ENCODE measurements at places on chromosomes 11 and 22.

DNA sequence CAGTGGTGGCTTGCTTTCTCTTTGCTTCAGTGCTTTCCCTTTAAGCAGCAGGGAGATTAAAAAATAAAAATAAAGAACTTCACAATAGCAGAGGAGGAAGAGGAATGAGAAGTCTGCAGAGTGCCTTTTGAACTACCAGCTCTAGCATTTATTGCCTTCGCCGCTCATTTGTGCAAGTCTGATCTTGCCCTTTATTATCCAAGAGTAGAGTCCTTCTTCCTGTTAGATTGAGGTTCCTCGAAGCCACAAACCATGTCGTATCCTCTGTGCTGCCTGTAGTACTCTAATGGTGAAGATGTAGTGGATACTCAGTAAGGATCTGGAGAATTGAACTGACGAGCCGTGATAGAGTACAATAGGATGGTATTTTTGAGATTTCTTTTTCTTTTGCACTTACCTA is 101.2 kb upstream of the RAG2 start:
- DNase-seq = no peak

DNA sequence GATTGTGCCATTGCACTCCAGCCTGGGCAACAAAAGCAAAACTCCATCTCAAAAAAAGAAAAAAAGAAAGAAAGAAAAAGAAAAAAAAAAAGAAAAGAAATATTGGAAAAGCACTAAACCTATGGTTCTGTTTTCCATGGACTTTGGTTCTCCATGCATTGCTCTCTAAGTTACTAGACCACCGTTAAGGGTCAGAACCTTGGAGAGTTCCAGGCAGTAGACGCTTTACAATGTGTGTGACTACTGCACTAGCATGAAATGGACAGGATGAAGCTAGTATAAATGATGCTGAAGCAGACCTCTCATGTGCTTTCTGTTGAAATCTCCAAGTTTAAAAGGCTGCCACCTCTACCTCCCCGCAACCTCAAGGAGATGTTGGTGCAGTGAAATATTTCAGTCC is 63.5 kb downstream of the SIK2 start:
- no peak for DNase-seq

GRCh38 chr22:34064696-34065095 is 144.4 kb upstream of the LARGE1 start:
- no peak for DNase-seq

DNA sequence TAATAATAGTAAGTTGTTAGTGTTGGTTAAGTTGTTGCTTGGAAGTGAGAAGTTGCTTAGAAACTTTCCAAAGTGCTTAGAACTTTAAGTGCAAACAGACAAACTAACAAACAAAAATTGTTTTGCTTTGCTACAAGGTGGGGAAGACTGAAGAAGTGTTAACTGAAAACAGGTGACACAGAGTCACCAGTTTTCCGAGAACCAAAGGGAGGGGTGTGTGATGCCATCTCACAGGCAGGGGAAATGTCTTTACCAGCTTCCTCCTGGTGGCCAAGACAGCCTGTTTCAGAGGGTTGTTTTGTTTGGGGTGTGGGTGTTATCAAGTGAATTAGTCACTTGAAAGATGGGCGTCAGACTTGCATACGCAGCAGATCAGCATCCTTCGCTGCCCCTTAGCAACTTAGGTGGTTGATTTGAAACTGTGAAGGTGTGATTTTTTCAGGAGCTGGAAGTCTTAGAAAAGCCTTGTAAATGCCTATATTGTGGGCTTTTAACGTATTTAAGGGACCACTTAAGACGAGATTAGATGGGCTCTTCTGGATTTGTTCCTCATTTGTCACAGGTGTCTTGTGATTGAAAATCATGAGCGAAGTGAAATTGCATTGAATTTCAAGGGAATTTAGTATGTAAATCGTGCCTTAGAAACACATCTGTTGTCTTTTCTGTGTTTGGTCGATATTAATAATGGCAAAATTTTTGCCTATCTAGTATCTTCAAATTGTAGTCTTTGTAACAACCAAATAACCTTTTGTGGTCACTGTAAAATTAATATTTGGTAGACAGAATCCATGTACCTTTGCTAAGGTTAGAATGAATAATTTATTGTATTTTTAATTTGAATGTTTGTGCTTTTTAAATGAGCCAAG is 2.7 kb downstream of the NEAT1 start:
- DNase-seq = no peak

GRCh38 chr22:50044485-50045118 is 13.5 kb downstream of the TTLL8 start:
- DNase-seq = no peak

DNA sequence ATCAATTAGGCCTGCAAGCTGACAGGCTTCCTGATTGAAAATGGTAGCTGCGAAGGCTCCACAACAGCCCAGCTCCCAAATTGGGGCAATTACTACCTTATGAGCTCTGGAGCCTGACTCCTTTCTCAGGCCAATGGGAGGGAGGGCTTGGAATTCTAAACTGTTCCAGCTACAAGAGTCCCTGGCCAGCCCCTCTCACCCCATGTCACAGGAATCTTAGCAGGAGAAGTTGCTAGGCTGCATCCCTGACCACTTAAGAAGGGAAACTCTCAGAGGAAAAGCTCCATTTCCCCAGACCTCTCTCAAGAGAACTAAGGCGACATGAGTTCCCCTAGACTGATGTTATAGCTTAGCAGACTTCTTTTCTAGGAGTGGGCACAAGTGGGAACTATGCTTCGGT is 4.9 kb downstream of the LRP4 start:
- DNase-seq = no peak

- no peak for DNase-seq
Measured at GRCh38 chr11:39365809-39366436, 2093.5 kb downstream of the LRRC4C start.

DNA sequence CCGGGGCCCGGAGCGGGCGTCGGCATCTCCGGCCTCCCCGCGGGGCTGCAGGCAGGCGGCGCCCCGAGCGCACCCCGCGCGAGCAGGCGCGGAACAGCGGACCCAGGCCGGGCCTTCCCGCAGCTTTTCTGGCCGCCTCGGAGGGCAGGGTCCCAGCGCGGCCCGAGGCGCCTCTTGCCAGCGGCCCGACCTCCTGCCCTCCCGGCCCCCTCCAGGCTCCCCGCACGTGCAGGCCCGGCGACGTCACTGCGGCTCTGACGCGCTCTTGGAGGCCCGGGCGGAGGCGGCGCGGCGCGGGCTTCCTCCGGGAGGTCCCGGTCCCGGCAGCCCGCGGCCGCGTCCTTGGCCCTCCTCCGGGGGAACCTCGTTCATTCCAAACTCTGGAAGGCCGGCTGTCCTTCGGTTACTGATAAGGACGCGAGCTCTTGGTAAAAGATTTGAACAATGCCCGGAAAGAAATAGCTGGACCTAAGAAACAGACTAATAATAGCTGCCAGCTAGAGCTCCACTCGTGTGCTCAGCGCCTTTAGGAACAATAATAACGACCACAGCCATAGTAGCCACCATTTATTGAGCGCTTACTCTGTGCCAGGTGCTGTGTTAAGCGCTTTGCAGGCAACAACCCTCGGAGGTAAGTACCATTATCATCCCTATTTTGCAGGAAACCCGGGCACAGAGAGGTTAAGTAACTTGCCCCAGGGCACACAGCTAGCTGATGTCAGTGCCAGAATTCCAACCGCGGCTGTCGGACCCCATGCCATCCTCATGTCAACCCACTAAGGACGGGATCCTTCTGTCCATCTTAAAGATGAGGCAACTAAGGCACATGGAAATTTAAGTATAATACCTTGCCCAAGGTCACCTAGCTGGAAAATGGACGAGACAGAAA is 39.1 kb upstream of the CREB3L1 start:
- DNase-seq = peak; percentile 25

DNA sequence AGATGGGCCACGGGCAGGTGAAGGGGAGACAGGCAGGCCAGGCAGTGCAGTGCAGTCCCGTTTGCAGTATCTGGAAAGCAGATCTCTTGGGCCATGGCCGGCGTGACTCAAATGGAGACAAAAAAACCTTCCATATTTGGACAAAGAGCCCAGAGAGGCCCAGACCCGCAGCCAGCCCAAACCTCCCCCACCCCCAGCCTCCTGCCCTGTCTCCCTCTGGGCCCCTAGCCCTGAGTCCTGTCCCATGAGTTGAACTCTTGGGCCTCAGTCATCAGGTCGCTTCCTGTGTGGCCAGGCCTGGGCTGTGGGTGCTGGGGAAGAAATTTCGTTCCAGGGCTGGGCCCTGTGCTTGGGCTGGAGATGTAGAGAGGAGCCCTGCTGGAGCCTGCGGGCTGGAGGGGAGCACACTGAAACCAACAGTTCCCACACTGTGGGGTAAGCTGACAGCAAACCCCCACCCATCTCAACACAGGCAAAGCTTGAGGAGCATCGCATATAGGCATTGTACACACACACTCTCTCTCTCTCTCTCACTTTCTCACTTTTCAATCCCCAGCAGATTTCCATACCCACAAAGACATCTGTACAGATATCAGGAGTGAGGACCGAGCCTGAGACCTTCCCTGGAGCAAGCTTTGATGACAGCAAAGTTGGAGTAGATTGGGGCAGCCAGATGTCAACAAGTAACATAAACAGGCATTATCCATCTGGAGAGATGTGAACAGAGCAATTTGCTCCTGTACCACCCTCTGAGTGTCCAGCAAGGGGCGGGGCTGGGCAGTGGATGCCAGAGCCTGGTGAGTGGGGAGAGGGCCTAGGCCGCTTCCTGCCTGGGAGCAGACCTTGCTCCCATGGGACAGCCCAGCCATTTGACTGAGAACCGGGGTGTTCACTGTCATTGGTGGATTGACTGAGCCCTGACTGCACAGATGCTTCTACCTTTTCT is 17.2 kb downstream of the ARHGEF17 start:
- DNase-seq = no peak

GRCh38 chr11:70242885-70243284 is 27.6 kb upstream of the PPFIA1 start:
- no peak for DNase-seq

- DNase-seq = no peak
Measured at GRCh38 chr11:122453586-122453985, 201.9 kb upstream of the UBASH3B start.

DNA sequence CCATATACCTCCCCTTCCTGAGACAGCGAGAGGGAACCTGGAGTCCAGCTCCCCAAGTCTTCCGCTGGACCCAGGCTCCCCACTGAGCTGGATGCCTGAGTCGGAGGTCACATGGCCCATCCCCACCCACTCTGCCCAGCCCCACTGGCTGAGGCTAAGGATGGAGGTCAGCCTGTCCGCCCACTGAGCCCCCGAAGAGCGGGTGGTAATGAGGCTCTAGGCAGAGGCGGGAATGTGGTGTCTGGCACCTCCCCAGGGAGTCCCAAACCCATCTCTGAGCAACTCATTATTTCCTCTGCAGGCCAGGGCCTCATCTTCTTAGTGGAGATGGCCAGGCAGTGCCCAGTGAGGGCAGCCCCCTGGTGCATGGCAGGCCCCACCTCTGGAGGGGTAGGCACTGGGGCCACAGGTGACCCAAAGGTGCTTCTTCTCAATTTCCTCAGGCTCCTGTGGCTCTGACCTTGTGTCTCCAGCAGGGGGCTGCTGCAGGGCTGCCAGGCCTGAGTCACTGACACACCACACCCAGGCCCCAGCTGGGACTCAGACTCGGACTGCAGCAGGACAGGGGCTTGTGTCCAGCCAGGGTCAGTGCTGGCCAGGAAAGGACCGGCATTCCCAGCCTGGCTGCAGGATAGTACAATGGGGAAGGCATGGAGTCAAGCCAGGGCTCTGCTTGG is 10.2 kb upstream of the PDE2A start:
- DNase-seq = no peak

GRCh38 chr11:71999362-71999761 is 653 bp downstream of the IL18BP start:
- no peak for DNase-seq

DNA sequence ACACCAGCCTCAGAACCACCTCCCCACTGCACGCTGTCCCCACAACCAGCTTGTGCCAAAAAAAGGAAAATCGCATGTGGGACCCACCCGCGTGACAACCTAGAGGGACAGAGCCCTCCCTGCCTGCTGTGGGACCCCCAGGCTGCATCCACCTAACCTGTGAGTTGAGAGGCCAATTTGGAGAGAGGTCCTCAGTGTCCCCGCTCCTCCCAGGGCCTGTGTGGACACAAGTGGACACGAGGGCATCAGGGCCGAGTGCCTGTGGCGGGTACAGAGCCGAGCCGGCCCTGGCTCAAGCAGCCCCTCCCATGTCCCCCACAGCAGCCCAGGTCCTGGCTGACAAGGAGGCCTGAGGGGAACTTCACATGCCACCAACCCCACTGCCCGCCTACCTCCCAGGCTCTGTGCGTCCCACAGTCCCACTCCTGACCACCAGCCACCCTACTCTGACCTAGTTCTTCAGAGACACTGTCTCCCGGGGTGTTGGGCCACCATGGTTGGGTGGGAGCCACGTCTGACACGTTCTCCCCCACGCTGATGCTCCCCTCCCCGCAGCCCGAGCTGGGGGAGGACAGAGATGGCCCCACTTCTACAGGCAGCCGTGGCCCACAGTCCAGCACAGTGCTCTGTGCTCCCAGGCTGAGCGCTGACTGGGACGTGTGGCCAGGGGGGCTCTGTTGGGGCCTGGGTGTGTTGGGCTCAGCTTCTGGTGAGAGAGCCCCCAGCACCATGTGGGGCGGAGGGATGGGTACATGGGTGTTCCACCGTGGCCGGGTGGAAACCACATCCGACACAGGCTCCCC is 19.2 kb downstream of the SELENOO start:
- DNase-seq = no peak

- no peak for DNase-seq
Measured at GRCh38 chr11:25961539-25961938, 370.4 kb upstream of the ANO3 start.

DNA sequence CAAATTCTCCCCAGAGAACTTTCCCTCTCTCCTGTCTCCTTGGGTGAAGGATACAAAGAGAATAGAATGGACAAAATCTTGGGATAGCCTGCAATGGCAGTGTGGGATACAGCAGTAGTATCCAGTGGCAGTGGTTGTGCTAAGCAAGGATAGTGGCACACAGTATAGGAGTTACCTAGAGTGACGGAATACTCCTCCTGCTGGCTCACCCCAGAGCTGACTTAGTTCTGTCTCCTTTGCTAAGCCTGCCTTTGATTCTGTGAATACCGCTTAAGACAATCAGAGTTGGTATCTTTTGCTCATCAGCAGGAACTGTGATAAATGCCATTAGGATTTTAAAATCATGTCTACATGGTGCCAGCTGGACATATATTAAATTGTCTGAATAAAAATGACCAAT is 404.3 kb downstream of the JRKL start:
- no peak for DNase-seq

- DNase-seq = no peak
Measured at GRCh38 chr11:84790849-84791427, 836.2 kb downstream of the DLG2 start.

DNA sequence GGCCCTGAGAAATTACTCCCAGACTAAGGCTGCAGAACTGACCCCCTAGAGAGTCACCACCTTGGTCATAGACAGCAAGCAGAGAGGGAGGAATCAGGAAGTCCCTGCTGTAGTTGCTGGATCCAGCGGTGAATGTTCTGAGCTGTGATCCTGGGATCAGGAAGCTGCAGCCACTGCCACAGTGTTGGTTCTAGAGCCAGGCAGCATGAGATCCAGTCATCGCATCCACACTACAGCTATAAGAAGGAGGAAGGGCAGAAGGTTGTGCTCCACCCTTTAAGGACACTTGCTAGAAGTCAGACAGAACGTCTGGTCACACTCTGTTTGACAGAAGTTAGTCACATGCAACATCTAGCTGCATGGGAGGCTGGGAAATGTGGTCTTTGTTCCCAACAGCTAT is 104.7 kb upstream of the OR4B1 start:
- no peak for DNase-seq

- no peak for DNase-seq
Measured at GRCh38 chr11:35322318-35322979, 96.9 kb downstream of the SLC1A2 start.

GRCh38 chr11:117735350-117735977 is 61.6 kb downstream of the DSCAML1 start:
- no peak for DNase-seq

- DNase-seq = no peak
Measured at GRCh38 chr22:48579928-48580309, 1247.8 kb downstream of the BRD1 start.

Data from activated naive CD4-positive, alpha-beta T cell (primary cell).